ENCODE measurements at places on chromosomes 5 and 9. TPM values are rescaled to one million over a fixed set of nuclear protein-coding genes. Genes with fewer than 3 reads are reported as not detected.

Gene DBH
- not detected for total RNA-seq

Gene TMEM171
- 6.3 TPM for total RNA-seq

Gene FCN2
- not detected for total RNA-seq

Gene COL23A1
- not detected for total RNA-seq

Gene SLC2A8
- total RNA-seq: 15.3 TPM

Gene THBS4
- total RNA-seq: not detected

Gene CDC25C
- 12.0 TPM for total RNA-seq

Gene TMOD1
- 3.0 TPM for total RNA-seq

Gene EDIL3
- total RNA-seq: 0.16 TPM

Gene CAMK4
- total RNA-seq: not detected

Gene OTP
- 0.08 TPM for total RNA-seq

Gene C9
- total RNA-seq: not detected

Gene CCL28
- 0.31 TPM for total RNA-seq

Gene ADGRV1
- total RNA-seq: 0.76 TPM

Gene CD72
- 0.06 TPM for total RNA-seq
